ENCODE measurements at places on chromosomes 6 and 20.

- no peak for DNase-seq
Observed at GRCh38 chr6:72635636-72636035, 13.8 kb downstream of the KCNQ5 start.

DNA sequence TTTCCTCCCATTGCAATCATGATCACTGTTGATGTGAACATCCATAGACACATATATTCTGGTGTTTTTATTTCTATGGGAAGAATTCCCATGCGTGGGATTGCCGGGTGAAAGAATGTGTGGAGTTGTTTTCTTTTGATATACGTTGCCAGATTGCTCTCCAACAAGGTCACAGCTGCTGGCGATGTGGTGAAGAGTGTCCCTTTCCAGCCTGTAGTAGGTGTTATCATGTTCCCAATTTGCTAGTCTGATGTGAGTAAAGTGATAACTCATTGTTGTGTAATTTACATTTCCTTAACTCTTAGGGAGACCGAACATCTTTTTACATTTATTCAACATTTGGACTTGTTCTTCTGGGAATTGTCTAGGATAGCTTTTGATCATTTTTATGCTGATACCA lies 14.5 kb upstream of the ELMO2 start:
- DNase-seq: no peak

DNA sequence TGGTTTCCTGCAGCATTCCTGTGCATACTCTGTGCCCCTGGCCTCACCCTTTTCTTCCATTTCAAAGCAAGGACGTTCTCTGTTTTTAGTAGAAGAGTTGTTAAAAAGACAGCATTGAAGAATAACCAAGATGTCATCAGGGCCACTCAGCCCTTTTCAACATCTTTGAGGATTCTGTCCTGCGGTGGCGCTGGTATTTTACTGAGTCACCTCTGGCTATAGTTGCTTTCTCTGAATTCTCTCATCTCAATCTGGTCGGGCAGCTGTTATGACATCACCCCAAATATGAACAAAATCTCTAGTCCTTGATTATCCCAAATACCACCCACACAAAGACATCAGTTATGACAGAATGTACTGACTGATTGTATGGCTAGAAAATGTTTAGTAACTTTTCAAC lies 204.2 kb downstream of the GRIK2 start:
- DNase-seq: no peak

- no peak for DNase-seq
Observed at GRCh38 chr20:21713901-21714296, 8.4 kb downstream of the PAX1 start.

DNA sequence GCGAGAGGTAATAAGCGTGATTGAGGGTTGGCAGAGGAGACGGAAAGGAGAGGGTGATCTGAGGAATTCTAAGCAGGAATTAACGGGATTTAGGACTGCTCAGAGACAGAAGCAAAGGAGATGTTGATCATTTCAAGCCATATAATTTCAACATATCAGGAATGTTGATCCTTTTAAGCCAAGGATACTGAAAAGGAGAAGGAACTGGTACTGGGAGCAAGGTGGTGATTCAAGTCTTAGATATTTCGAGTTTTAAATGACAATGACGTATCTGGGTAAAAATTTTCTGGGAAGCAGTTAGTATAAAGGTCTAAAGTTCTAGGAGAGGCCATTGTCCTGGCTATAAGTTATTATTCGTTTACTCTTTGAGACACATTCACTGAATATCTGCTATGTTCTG lies 91.3 kb upstream of the OGFRL1 start:
- no peak for DNase-seq

DNA sequence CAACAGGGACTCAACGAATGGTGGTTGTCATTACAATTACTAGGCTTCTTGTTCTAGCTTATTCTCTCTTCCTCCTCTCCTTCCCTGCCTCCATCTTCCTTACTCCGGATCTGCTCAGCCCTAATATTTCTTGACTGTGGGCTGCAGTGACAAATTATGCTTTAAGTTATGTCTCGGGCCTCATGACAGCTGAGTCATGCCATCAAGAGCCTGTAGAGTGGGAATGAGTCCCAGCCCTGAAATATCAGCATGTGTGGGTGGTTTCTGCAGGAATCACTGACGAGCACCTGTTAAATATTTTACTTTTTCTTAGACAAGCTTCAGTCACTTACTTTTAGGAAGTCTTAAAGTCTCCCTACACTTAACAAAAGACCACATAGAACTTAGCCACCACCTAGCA lies 83.1 kb upstream of the CBLN4 start:
- DNase-seq: no peak

DNA sequence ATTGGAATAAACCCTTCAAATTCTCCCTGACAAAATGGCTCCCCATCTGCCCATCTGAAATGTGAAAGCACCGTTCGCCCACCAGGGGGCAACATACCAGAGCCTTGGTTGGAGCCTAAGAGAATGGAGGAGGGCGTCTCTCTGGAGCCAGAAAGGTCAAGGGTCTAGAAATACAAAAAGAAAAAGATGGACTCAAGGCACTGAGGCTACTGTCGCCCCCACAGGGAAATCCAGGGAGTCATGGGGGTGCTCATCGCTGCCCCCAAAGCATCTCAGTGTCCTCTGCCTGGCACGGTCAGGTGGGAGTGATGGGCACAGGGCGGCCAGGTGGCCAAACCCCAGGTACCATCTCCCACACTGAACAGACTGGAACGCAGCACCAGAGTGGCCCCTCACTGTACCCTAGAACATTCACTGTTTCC lies 136.3 kb downstream of the ZMYND8 start:
- DNase-seq: no peak

DNA sequence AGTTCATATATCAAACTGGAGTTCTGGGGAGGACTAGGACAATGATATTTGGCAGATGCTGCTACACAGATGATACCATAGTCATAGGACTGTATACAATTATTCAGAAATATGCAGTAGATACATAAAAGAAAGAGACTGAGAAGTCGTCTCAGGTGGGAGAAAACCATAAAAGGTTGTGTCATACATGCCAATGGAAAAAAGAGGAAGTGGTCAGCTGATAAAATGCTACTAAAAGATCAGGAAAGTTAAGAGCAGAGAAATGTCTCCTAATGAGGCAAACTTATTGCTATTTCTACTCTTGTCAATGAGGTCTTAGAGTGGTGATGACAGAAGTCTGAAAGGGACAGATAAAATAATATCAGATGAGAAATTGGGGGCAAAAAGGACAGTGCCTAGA lies 407.6 kb downstream of the COL12A1 start:
- DNase-seq: no peak

- DNase-seq: no peak
Observed at GRCh38 chr6:129543981-129544380, 166.0 kb downstream of the ARHGAP18 start.

GRCh38 chr20:26208296-26209091 lies 511.8 kb upstream of the ZNF337 start:
- no peak for DNase-seq

GRCh38 chr20:4613718-4614620 lies 107.7 kb upstream of the PRND start:
- DNase-seq: no peak

GRCh38 chr6:140847262-140847645 lies 1285.5 kb upstream of the GJE1 start:
- no peak for DNase-seq

- no peak for DNase-seq
Observed at GRCh38 chr6:136007345-136007744, 155.8 kb downstream of the PDE7B start.
